ENCODE measurements at places on chromosomes 11 and 22. TPM values are rescaled to one million over a fixed set of nuclear protein-coding genes. Genes with fewer than 3 reads are reported as not detected.

The MS4A3 gene
- not detected for total RNA-seq

The C11orf42 gene
- total RNA-seq: not detected

The MMP1 gene
- total RNA-seq: not detected

The ANAPC15 gene
- 39.3 TPM for total RNA-seq

The MOGAT2 gene
- not detected for total RNA-seq

DNA sequence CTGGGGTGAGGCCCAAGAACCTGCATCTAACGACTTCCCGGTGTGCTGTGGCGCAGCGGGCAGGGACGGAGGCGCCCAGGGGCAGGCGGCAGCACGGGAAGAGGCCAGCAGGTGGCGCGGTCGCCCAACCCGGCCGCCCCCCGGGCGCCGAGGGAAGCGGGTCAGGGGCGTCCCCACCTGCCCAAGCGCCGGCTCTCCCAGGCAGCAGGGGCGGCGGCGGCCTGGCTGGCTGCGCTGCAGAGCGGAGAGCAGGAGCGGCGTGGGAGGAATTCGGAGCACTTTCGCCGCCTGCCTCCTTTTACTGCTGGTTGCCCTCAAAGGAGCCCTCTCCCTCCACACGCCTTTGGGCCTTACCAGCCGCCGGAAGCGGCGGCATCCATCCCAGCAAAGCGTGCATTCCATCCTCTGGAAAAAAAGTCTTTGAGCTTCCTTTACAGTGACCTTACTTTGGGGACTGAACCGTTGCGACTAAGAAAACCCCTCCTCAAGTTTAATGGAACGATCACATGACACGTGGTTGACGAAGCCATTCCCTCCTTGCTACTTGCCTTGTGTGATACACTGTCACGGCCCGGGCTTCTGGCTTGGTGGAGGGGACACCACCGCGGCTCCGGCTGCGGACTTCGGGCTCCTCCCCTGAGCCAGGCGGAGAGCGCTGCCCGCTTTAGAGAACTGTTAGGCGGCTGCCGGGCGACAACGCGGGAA is 106.8 kb upstream of the CLMP start:
- peaks cover 16% of the 10 kb centered on the region for H3K4me1 ChIP-seq
- peak; percentile 87 for DNase-seq
- peak overlapping the region; percentile 69 for H3K4me3 ChIP-seq
- H3K36me3 ChIP-seq: no peaks in the 10 kb centered on the region
- H3K27me3 ChIP-seq: peaks cover 41% of the 10 kb centered on the region

GRCh38 chr11:57523419-57523818 is 7.1 kb downstream of the TIMM10 start:
- no peak overlapping the region for H3K4me3 ChIP-seq
- DNase-seq: no peak
- no peaks in the 10 kb centered on the region for H3K36me3 ChIP-seq
- H3K27me3 ChIP-seq: peaks cover 16% of the 10 kb centered on the region

DNA sequence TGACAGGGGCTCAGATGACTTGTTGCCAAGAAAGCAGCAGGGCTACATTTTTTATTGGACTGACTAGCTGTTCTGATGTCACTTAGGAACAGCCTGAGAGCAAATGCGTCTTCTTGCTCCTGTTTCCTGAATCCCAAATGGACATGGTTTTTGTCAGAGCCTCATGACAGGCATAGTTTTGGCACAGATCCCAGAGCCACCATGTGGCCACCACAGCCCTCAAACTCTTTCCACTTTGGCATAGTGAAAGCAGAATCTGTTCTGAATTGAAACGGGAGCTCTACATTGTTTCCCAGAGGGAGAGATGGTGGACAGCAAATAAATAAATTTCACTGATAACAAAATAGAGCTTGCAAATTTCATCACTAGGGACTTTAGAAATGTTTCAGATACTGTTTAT is 222.2 kb downstream of the C11orf87 start:
- no peak overlapping the region for H3K4me3 ChIP-seq
- H3K4me1 ChIP-seq: peaks cover 6% of the 10 kb centered on the region
- H3K27ac ChIP-seq: no peak overlapping the region
- H3K36me3 ChIP-seq: no peaks in the 10 kb centered on the region
- DNase-seq: no peak

- no peak overlapping the region for H3K27ac ChIP-seq
- no peaks in the 10 kb centered on the region for H3K36me3 ChIP-seq
- DNase-seq: no peak
- H3K27me3 ChIP-seq: no peaks in the 10 kb centered on the region
Measured at GRCh38 chr22:49600891-49601431, 226.7 kb downstream of the BRD1 start.

- H3K4me1 ChIP-seq: peaks cover 13% of the 10 kb centered on the region
- H3K4me3 ChIP-seq: no peak overlapping the region
- H3K27ac ChIP-seq: peak overlapping the region; percentile 95
- DNase-seq: no peak
- no peaks in the 10 kb centered on the region for H3K36me3 ChIP-seq
Measured at GRCh38 chr11:123174196-123175183, 20.6 kb downstream of the CLMP start.

DNA sequence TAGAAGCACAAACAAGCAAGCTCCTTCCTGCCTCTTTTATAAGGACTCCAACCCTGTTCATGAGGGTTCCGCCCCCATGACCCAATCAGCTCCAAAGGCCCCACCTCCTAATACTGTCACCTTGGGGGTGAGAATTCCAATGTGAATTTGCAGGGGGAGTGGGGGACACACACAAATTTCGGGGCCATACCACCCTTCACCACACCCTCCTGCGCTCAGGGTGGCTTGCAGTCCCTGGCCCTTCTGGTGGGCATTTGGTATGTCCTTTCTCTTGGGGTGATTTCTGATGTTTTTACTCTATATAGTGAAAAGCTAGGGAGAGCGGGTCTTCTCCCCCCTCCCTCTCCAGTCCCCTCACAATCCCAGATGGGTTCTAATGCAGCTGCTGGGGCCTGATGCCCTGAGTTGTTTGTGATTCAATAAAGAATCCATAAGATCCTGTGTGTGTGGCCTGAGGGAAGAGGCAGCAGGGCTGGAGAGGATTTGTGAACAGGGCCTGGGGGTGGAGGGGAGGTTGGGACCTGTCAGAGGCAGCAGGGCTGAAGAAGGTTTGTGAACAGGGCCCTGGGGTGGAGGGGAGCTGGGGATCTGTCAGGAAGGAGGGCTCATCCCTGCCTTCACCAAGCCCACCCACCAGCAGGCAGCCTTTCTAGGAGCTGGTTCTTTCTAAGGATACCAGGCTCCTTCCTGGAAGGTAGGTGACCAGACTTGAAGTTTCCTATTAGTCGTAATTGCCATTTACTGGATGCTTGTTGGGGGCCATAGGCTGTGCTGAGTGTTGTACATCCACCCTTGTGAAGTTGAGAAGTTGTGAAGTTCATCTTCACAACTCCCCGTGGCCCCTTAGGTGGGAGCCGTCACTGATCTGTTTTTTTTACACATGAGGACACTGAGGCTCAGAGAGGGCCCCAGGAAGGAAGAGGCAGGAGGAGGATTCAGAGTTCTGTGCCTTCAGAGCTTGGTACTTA is 7.9 kb downstream of the SLC35C1 start:
- no peaks in the 10 kb centered on the region for H3K27me3 ChIP-seq
- H3K4me1 ChIP-seq: peaks cover 9% of the 10 kb centered on the region
- no peak for DNase-seq
- H3K27ac ChIP-seq: peak overlapping the region; percentile 53

DNA sequence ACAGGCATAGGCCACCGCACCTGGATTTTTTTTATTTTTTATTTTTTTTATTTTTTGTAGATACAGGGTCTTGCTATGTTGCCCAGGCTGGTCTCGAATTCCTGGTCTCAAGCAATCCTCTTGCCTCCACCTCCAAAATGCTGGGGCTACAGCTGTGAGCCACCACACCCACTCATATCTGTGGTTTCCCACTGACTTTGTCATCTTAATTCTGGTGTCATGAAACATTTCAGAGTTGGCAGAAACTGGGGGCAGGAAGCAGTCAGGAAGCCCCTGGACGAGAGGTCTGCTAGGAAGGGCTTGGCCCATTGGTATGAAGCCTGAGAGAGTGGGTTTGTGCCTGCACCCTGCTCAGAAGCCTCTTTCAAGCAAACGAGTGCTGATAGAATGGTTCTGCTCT is 49.1 kb downstream of the COMMD9 start:
- no peaks in the 10 kb centered on the region for H3K27me3 ChIP-seq
- no peak overlapping the region for H3K4me3 ChIP-seq
- peaks cover 9% of the 10 kb centered on the region for H3K36me3 ChIP-seq

DNA sequence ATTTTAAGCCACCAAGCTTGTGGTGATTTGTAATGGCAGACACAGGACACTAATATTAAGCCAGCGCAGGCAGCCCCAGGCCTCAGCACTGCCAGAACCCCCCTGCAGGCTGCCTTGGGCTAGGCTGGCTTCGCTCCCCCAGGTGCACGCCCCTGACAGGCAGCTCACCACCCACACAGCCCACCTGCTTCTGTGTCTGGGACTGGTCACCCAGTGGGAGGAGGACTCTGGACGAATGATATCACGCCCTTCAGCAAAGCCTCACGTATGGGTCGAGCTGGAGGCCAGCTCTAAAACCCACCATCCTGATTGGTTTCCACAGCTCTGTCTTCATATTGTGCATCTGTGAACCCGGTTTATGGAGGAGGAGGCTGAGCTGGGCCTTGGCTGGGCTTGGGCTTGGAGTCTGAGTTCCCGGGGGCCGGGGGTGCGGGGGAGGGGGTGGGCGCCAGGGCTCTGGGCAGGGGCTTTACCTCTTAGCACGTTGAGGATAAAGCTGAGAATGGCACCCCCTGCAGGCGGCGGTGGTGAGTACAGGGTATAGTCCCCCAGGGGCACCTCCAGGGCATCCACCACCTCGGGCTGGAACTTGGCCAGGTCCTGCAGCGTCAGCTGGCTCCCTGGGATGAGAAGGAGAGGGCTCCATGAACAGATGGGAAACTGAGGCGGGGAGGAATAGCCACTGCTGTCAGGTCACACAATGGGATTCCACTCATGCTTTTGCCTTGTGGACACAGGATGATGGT is 13.8 kb downstream of the GGT5 start:
- no peak overlapping the region for H3K4me3 ChIP-seq
- H3K27ac ChIP-seq: peak overlapping the region; percentile 48
- H3K4me1 ChIP-seq: peaks cover 5% of the 10 kb centered on the region
- H3K27me3 ChIP-seq: no peaks in the 10 kb centered on the region
- no peak for DNase-seq
- H3K36me3 ChIP-seq: peaks cover 2% of the 10 kb centered on the region

- no peaks in the 10 kb centered on the region for H3K36me3 ChIP-seq
- H3K4me1 ChIP-seq: no peaks in the 10 kb centered on the region
- DNase-seq: peak; percentile 63
- no peak overlapping the region for H3K4me3 ChIP-seq
- H3K27me3 ChIP-seq: peaks cover 23% of the 10 kb centered on the region
Measured at GRCh38 chr11:82701847-82702520, 31.7 kb downstream of the FAM181B start.

GRCh38 chr11:71245601-71246391 is 6.6 kb downstream of the SHANK2 start:
- H3K4me3 ChIP-seq: no peak overlapping the region
- no peak overlapping the region for H3K27ac ChIP-seq
- no peaks in the 10 kb centered on the region for H3K36me3 ChIP-seq

DNA sequence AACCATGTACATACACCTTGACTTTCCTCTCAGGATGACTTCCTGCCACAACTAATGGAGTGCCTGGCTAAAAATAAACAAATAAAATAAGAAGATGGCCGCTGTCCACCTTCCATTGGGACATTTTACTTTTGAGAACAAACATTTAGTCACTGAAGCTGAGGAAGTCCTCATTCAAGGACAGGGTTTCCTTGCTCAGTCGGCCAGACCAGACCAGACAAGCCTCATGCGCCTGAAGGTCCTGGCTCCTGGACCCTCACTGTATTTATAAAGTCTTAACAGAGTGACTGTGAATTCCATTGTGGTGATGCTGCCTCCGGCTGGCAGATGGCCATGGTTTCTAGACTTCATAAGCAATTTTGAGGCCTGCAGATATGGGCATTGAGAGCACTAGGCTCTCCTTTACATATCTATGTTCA is 114.5 kb downstream of the MAML2 start:
- DNase-seq: peak; percentile 69
- H3K27me3 ChIP-seq: no peaks in the 10 kb centered on the region
- H3K4me1 ChIP-seq: peaks cover 44% of the 10 kb centered on the region
- H3K4me3 ChIP-seq: no peak overlapping the region
- peak overlapping the region; percentile 99 for H3K27ac ChIP-seq

Measured in mesothelial cell of epicardium (in vitro differentiated cells).